ENCODE measurements at places on chromosomes 1 and 21.

DNA sequence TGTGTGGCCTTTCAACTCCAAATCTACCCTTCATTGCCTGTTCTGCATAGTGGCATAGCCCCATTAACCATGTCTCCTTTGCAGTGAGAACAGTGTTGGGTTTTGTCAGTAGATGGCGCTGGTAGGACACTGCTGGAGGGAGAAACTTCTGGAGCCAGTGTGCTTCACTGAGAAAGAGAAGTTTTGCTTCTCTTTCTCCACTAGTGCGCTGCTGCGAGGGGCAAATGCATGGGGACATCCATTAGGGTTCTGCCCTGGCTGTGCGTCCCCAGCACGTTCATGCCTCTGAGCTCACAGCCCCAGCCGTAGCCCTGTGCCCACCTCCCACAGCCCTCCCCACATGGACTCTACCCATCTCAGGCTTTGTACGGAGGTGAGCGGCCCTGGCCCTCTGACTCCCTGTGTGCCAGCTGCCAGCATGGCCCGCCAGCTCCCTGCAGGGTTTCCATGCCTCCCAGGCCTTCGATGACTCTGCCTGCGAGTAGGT lies 53.1 kb downstream of the RIMS3 start:
- peak; percentile 56 for DNase-seq

DNA sequence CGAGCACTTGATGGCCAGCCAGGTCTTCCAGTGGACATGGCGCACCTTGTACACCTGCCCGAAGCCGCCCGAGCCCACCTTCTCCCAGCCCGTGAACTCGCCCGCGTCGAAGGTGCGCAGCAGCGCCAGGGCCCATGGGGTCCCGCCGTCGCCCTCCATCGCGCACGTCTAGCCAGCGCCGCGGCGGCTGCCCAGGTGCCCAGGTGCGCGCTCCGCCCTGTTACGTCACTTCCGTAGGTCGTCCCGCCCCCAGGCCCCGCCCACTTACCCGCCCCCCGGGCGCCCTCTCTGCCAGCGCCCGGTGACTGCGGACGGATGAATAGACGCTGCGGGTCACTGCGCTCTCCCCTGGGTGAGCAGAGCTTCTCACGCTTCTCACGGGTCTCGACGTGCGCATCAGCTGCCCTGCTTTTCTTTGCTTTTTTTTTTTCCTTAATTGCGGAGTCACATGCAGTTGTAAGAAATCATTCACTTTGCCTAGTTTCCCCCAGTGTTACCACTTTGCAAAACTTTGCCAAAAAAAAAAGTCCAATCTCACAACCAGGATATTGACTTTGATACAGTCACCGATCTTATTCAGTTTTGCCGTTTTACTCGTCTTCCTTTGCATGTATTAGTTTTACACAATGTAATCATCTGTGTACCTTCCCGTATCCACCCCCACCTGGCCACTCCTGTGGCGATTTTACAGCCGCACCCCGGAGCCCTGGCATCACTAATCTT lies at the start of gene RIPK4:
RIPK4 (minus strand) TSS at position 170 of the 723 bp plus-strand sequence; CDS start at position 159, 11 bp downstream.
- no peak for DNase-seq

DNA sequence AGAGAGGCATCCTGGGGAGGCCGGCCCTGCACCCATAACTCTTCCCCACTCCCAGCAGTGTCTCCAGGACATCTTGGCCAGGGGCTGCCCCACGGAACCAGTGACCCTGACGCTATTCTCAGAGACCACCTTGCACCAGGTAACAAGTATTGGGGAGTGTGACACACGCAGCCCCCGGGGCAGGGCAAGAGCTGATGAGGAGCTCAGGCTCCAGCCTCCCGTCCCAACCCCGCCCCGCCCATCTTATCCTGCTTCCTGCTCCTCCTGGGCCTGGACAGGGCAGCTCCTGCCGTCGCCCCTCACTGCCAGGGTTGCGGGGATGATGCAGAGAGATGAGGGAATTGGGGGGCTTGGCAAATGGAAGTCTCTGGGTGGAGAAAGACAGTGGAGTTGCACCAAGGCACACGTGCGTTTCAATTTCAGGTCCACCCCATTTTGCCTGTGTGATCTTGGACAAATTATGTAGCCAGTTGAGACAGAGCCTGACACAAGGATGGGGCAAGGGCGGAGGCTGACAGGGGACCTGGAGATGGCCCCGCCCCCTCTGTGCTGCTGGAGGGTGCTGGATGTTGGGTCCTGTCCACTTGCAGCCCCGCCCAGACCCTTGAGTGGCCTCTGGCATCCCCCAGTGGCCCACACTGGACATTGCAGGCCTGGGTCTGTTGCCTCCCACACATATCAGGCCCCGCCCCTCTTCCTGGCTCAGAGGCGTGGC lies 10.7 kb downstream of the CLCNKA start:
- DNase-seq = peak; percentile 79

DNA sequence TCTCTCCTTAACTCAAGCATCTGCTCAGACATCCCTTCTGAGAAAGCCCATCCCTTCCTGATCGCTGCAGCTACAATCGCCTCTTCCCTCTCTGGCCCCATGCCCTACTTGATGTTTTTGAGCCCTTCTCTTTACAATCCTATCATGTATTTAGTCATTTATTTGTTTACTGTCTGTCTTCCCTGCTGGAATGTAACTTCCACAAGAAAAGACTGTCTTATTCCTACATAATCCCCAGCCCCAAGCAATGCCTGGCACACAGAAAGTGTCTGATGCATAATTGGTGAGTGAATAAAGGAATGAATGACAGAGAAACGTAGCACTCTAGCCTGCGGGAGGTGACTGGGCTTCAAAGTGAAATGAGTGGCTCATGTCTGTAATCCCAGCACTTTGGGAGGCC lies 25.4 kb downstream of the ECE1 start:
- DNase-seq = peak; percentile 66

DNA sequence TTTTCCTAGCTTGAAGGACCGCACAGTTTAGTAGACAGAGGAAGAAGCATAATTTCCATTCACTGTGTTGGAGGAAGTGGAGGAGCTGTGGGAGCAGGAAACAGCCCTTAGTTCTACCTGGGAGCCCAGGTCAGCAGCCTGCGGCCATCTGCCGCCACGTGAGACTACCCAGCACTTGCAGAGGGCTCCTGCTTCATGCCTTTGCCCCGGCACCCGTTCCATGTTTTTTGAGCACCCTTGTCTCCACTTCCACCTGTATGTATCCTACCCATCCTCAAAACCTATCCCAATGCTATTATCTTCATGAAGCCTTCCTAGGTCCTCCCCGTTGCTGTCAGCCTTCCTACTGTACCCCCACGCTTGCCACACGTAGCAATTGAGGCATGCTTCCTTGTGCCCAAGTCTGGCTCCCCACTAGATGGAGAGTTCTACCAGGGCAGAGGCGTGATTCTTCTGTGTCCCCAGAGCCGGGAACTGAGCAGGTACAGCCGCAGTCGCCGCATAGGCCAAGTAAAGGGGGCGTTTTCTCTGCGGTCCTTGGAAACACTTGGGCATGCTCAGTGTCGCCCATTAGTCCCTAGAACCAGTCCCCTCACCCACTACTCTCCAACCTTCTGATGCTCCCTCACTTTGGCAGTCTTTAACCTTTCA lies 1.9 kb downstream of the SLC6A9 start:
- no peak for DNase-seq

GRCh38 chr1:28602536-28603439 lies 10.7 kb downstream of the RAB42 start:
- peak; percentile 75 for DNase-seq

- DNase-seq = no peak
Observed at GRCh38 chr1:20446796-20447195, 39.2 kb downstream of the CAMK2N1 start.

- peak; percentile 53 for DNase-seq
Observed at GRCh38 chr1:15501208-15502032, 22.6 kb downstream of the CASP9 start.

DNA sequence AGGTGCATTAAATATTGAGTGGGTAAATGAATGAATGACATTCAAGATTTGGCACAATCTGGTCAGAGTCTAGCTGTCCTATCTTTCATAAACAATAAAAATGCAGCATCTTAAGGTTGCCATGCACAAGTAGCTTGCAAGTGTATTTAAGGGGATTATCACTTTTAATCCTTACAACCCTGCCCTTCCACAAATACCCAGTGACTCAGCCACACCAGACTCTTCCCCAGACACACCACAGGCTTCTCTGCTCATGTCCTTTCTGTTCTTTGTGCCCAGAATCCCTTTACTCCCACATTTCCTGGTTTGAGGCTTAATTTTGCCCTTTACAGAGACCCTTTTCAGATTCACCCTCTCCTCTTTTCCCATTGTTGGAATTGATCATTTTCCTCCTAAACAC lies 59.8 kb downstream of the KIRREL1 start:
- DNase-seq = peak; percentile 20

GRCh38 chr1:67740543-67740942 lies 55.5 kb downstream of the GADD45A start:
- DNase-seq = no peak

DNA sequence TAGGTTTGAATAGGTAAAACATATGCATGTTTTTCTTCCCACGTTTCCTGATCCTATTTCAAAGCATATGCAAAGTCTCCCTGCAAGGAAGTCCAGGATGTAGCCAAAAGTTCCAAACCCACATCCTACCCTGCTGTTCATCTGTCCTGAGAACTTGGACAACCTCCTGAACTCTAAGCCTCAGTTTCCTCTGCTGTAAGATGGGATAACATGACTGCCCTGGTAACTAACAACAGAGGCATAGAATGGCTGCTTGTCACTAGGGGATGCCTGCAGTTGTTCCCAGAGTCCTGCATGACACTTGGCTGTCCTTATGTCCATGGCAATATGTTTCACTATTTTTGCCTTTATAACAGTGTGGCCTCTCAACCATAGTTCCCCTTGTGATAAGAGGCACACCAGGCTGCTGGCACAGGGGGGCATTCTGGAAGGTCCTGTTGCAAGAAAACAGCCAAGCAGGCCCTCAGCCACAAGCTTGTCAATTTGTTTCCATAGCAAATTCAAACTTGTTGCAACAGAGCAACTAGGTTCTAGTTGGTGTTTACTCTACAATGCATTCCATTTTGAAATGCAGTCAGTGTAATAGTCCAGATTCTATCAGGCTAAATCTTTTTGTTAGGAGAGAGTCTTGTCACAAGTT lies 1.5 kb upstream of the HDGF start:
- no peak for DNase-seq

- DNase-seq = no peak
Observed at GRCh38 chr1:203524152-203524551, 30.2 kb downstream of the OPTC start.

DNA sequence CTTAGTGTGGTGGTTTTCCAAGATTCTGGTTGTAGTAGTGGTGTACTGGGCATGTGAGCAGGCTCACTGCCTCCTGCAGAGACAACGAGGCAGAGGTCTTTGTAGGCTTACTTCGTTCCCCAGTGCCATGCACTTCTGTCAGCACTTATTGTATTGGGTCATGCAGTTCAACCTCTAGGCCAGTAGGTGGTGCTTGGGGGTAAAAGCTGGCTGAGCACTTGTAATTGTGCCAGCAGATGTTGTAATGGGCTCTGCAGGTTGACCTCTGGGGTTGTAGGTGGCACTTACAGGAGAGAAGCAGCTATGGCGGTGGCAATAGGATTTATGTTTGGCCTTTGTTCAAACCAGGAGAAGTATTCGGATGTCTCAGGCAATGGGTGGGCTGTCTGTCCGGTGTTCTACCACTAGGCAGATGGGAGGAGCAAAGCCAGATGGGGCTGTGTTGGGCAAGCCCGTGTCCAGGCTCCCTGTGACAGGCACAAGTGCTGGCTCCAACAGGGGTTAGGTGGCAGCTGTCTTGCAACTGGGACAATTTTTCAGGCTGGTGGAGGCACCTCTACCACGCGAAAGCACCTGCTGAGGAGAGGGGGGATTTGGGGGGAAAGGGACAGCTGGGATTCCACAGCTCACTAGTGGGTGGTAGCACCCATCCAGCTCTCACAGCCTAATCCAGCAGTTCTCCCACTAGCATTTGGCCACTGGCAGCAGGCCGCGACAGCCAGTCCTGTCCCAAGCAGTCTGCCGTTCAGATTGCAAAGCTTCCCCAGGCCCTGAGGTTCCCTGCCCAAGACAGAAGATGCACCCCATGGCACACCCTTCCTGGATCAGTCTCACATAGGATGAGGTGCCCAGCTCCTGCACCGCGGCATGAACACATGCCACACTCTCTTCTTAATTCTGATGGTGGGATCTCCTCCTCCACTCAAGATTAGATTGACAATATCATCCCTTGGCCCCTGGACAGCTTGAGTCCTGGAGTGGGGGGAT lies 274.5 kb downstream of the CTH start:
- DNase-seq = peak; percentile 39

DNA sequence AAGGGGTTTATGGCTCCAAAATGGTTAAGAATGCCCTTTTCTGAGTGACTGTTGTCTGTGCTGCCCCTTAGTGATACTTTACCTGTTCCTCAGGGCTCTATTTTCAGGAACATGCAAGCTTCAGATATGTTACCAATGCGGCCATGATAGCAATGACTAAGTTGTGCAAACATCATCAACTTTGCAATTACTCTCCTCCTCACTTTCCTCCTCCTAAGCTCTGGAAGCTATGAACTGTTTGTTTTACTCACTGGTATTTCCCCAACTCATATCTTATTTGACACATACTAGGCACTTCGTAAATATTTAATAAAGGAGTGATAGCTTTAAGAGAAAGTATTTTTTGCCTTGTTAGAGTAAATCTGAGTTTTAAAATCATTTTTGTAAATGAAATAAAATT lies 53.8 kb downstream of the RWDD3 start:
- DNase-seq = no peak

GRCh38 chr1:216851073-216851472 lies 127.8 kb upstream of the ESRRG start:
- no peak for DNase-seq

GRCh38 chr1:63902844-63903589 lies 129.2 kb downstream of the ROR1 start:
- DNase-seq = no peak

DNA sequence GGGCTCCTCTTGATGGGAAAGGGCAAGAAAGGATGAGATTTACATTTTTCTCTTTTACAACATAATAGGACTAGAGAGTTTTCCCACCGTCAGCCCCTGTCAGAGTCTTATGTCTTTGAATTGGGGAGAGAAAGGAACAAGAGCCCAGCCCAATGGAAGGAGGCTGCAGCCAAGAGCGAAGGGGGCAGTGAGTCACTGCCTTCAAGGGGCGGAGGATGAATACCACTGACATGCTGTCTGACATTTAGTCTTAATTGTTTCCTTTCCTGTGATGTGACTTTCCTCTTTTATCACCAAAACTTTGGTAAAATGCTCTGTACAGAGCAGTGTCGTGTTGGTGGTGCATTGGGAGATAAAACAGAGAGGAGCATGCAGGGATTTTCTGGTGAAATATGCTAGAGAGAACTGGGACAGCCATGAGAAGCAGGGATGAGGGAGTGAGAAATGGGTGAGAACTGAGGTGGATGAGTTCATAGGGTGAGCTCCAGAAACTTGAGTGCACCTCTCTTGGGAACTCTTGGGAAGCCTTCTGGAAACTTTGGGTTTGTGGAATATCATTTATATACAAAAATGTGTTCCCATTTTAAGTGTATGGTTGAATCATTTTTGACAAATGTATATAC lies 179.9 kb upstream of the FGGY start:
- DNase-seq = peak; percentile 45

- DNase-seq = no peak
Observed at GRCh38 chr1:43499898-43500297, 30.8 kb upstream of the PTPRF start.

- no peak for DNase-seq
Observed at GRCh38 chr1:230594214-230594773, 48.0 kb upstream of the COG2 start.
